ENCODE measurements at places on chromosomes 4 and X.

- DNase-seq, result peak; percentile 91
Measured at GRCh38 chrX:110791071-110791470, 4.5 kb downstream of the CHRDL1 start.

- no peak for DNase-seq
Measured at GRCh38 chr4:154985673-154986072, 204.6 kb downstream of the RBM46 start.

DNA sequence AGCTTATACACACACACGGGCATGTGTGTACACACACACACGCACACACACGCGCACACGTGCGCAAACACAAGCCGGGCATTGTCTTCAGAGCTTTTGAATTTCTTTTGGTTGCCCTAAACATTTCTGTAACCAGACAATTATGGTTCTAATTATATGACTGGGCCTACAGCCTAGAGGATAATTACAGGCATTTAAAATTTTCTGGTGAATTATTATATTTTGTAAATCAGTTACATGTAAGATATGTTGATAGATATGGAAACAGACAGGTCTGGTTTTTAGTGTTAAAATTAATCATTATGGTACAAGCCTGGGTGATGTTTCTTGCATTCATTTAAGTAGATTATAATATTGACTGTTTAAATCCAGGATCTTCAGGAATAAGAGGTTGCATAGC, 1120.5 kb downstream of the ADGRL3 start:
- DNase-seq, result no peak

DNA sequence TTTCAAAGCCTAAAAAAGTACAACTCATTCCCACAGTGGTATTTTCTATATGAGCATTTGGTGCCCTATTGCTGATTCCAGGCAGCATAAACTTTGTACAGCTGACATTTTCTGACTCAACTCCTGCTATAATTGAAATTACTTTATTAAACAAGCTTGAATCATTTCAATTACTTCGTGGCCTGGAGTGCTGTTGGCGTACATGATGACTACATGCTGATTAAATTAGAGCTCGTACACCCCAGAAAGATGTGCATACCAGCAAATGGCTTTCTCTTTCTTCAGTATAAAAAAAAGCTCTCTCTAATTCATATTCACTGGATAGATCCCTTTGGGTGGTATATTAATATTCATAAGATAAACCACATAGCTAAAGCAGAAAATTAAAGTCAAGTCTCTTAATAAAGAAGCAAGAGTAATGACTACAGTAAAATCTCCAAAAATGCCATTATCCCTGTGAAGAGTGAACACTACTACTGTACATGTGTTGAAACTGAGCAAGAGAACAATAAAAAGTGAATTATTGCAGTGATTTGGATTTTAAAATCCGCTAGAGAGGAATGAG, 245.0 kb upstream of the IGFBP7 start:
- DNase-seq, result peak; percentile 8

DNA sequence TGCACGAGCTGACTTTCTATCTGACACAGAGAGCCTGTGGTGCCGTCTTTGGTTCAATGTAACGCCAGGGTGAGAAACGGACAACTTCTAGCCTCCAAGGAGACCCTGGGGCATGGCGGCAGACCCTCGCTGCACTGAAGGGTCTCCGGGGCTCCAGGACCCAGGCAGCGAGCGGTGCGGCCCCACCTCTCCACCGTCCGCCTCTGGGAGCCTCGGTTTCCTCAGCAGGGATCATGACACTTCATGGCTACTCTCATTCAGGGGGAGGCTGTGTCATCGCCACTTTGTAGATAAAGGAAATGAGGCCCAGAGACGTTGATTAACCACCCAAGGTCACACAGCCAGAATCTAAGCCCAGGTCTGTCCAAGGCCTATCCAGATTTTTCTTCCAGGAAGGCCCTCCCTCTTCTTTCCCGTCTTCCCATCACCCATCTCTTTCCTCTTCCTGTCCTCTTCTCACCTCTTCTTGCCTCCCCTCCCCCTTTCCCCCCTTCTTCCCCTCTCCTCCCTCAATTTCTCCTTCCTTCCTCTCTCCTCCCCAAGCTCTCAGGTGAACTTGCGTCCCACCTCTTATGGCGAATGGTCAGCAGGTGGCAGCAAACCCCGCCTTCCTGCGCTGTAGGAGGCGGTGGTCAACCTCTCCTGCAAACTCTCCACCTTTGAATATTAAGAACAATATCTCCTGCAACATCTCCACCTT, 69.3 kb upstream of the HMX1 start:
- peak; percentile 52 for DNase-seq

DNA sequence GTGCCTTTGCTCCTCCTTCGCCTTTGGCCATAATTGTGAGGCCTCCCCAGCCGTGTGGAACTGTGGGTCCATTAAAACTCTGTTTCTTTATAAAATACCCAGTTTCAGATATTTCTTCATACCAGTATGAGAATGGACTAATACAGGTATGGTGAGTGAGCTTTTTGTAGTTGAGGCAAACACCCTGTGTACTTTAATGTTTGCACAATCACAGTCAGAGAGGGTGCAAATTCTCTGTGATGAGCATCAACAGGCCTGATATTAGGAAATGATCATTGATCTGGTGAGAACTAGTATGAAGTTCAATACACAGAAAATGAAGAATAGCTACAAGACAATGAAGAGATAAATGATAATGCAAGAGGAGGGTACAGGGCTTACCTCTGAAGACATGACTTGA, 744.6 kb downstream of the RPA4 start:
- DNase-seq, result no peak

GRCh38 chr4:3250956-3251690, 2.2 kb downstream of the MSANTD1 start:
- DNase-seq, result no peak

GRCh38 chr4:20408611-20409010, 156.9 kb downstream of the SLIT2 start:
- no peak for DNase-seq

DNA sequence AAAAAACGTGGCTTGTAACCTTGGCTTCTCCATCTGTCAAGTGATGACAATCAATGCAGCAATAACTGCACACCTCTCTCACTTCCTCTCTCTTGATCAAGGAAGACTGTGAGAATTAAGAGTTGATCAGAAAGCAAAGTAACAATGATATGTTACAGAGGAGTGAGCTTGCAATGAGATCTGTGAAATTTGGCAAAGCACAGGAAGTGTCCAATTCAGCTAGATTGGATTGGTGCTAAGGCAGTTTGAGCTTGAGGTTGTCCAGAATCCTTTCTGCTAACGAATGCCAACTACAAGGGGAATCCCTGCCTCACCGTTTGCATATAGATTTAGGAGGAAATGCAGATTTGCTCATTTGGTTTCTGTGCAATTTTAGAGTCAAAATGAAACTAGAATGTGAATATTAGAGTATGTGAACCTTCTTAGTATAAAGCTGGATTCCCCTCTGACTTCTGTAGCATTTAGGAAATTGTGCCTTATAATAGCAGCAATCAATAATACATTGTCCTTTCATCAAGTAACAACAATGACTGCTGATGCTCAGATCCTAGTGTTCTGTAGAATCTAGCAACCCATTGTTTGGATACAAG, 346.4 kb downstream of the PTTG2 start:
- DNase-seq, result no peak

GRCh38 chr4:142743121-142743825, 102.8 kb downstream of the INPP4B start:
- DNase-seq, result no peak

GRCh38 chr4:120520761-120521160, 401.8 kb downstream of the PRDM5 start:
- DNase-seq, result no peak

DNA sequence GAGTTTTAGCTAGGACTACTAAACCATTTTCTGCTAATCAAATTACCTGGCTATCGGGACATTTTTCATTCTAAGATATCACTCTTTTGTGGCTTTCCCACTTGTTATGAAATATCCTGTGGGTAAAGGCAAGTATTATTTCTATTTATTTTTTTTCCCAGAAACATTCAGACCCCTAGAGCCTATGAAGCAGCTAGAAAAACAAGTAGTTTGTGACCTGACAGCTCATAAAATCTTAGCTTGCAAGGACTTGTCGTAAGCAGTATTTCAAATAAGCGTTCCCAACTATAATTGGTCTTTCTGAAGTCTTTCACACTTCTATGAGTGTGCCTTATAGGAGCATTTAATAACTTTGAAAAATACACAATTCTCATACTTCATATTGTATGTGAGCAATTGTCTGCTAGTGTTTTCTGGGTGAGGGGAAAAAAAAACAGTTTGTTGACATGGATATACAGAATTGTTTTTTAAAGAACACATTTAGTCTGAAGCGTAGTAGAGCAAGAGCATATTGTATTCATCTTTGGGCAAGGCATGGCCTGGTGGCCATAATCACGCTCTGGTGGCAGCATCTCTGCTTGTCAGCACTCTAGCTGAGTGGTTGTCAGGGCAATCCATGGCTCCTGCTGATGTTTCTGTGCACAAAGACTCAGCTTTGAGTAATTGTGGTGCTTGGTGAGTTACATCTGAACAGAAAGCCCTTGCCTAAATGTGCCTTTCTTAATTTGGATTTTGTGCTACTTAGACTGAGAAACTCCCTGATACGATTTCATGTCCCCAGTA, 2.6 kb downstream of the MCUB start:
- peak; percentile 53 for DNase-seq

DNA sequence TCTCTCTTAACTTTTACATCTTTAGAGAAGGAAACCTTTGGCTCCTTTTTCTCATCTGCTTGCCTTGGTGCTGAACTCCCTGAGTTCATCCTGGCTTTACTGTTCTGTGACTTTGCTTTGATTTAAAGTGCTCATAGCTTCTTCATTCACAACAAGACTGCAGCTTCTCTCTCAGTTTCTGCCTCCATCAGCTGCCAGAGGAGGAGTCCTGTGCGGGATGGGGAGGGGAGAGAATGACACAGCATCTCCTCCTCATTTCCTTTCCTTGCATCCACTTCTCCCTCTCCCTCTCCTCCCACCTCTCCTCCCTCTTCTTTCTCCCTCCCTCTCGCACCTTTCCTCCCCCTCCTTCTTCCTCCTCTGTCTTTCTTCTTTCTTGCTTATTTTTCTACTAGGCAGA, 42.0 kb downstream of the CBLL2 start:
- no peak for DNase-seq

GRCh38 chrX:97787311-97787710, 903.6 kb downstream of the RPA4 start:
- no peak for DNase-seq

DNA sequence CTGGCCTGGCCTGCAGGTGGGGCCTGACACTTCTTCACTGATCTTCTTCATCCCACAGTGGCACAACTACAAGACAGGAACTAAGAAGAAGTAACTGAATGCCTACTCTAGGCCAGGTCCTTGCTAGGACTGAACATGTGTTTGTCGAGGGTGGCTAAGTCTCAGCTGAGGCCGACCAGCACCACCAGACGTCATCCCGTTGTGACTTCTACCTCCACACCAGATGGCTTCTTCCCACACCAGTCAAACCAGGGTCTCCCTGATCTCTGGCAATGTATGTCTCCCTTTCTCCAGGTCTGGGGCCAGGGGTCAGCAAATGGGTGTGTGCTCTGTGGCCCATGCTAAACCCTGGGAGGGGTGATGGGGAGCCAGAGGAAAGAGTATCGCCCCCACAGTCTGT, 40.2 kb downstream of the PJA1 start:
- DNase-seq, result no peak

- no peak for DNase-seq
Measured at GRCh38 chr4:41991916-41992767, 1.8 kb downstream of the SLC30A9 start.

GRCh38 chr4:83851261-83852084, 315.6 kb downstream of the GPAT3 start:
- no peak for DNase-seq
